ENCODE measurements at places on chromosomes 3 and 15. TPM values are rescaled to one million over a fixed set of nuclear protein-coding genes. Genes with fewer than 3 reads are reported as not detected.

DNA sequence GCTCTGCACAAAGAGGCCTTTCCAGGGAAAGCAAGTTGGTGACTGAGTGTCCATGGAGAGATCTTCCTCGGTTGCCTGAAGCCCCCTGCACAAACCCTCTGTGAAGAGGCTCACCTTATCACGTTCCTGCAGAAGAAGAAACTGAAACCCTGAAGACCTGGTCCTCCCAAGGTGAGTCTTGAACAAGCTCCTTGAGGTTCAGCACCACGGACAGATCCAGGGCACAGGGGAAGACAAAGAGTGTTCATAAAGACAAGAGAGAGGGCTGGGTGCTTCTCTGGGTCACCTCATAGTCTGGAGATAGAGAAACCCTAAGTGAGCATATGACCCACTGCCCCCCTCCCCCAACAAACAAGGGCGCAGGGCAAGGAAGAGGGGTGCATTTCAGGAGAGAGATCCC is 21.7 kb upstream of the TBC1D21 start:
- peak; percentile 77 for DNase-seq

DNA sequence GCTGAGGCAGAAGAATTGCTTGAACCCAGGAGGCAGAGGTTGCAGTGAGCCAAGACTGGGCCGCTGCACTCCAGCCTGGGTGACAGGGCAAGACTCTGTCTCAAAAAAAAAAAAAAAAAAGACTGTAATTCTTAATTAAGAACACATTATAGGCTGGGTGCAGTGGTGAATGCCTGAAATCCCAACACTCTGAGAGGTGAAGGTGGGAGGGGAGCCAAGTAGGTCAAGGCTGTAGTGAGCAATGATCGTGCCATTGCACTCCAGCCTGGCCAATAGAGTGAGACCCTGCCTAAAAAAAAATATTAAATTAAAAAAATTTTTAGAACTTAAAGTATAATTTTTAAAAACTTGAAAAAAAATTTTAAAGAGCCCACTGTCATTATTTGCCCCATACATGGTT is 13.4 kb upstream of the ARPIN start:
- no peak for DNase-seq

The TUSC7 gene
- not detected for total RNA-seq

- peak; percentile 30 for DNase-seq
Measured at GRCh38 chr15:32029409-32029861, 880 bp upstream of the CHRNA7 start.

The NTRK3 gene
- 3.1 TPM for total RNA-seq

DNA sequence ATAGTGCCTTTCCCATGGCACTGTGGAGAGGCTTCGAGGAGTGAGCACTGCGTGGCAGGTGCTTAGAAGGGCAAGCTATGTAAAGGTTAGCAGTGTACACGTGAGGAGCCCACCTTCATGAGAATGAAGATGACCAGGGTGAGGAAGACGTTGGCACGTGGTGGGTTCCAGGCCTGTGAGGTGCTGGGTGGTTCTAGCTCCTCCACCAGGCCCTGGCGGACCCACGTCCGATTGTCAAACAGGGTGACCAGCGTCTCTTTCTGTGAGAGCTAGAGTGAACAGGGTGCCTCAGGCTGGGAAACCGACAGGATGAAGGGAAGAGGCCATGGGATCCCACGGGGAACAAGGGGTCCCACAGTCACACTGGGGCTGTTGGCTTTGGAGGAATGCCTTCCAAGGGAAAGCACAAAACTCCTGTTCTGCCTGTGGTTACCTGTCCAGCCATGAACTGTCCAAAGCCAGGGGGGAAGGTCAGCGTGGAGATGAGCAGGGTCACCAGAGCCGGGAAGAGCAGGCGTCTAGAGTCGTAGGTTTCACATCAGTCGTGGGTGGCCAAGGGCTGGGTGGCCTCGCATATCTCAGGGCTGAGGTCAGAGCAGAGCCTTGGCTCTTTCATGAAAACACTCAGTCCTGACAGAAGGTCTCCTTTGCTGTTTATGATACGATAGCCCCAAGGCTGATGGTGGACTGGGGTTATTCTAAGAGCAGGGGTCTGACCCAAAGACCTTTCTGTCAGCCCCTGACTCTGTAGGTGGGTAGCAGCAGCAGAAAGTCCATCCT is 6.0 kb downstream of the CLCN2 start:
- no peak for DNase-seq

DNA sequence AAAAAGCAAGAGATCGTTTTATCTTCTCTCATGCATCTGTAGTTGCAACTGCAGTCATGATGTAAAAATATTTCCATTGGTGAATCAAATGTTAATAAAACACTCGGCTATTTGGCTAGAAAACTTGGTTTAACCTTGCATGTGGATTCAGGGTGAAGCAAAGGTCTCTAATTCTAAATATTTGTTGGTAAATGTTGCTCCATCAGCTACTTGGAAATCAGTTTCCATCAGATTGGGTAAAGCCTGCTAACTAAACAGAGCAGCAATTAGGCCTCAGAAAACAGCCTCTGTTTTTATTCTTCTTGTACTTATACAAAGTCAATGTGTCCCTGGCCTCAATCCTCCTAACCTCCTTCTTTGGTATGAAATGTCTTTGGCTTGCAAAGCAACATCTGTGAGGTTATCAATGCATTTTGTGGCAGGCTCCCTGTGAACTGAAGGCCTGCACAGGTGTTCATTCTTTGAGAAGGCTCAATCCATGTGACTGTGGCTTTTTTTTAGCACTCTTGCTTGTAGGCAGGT is 312.3 kb downstream of the WDR72 start:
- DNase-seq, result no peak

The DLL4 gene
- 9.7 TPM for total RNA-seq

The MEX3B gene
- 7.7 TPM for total RNA-seq

The RAB8B gene
- 21.1 TPM for total RNA-seq

GRCh38 chr15:100103828-100104227 is 237.9 kb downstream of the ADAMTS17 start:
- DNase-seq, result no peak

DNA sequence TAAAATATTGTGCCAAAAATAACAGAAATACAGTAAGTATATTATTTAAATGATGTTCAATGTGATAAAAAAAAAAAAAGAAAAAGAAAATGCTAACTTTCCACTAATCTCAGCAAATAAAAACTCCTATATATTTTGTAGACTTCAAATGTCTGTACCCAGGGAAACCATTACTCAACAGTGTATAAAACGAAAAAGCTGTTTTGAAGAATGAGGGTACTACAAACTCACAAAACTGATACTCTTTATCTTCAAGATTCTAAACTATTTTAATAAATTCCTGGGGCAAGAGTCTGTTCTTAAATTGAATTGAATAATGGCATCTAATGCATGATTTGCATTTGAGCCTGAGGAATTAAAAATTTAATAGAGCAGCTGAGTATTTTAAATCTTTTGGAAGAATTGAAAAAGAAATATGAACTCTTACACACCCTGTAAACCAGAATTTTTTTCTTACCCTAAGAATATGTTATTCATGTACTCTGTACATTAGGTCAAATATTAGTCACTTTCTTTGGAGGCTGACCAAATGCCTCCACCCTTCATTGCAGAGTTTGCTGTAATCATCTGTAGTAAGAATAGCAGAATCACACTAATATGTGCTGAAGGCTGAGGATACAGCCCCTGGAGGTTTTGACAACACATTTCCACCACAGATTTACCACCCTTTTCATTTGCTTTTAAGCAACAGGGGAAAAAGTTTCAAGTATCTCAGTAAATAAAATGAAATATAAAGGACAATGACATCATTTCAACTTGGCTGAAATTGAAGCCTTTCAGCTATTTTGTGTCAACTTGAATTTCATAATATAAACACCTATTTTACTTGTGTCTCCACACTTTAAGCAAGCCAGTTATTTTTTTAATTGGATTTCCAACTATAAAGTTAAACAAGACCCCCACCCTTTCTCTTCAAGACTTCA is 79.7 kb downstream of the FBN1 start:
- peak; percentile 97 for DNase-seq

- no peak for DNase-seq
Measured at GRCh38 chr3:71489315-71489761, 94.2 kb downstream of the FOXP1 start.

The VIPR1 gene
- 1.2 TPM for total RNA-seq

GRCh38 chr3:128698211-128699047 is 27.6 kb upstream of the RAB7A start:
- DNase-seq, result peak; percentile 50

- DNase-seq, result no peak
Measured at GRCh38 chr15:33865416-33865815, 102.9 kb upstream of the CHRM5 start.

The C2CD4A gene
- under 0.01 TPM for total RNA-seq

The HGD gene
- 0.09 TPM for total RNA-seq

The USP50 gene
- 0.58 TPM for total RNA-seq

GRCh38 chr3:115652738-115653137 is 29.4 kb downstream of the GAP43 start:
- no peak for DNase-seq

The KLHL24 gene
- 75.8 TPM for total RNA-seq

DNA sequence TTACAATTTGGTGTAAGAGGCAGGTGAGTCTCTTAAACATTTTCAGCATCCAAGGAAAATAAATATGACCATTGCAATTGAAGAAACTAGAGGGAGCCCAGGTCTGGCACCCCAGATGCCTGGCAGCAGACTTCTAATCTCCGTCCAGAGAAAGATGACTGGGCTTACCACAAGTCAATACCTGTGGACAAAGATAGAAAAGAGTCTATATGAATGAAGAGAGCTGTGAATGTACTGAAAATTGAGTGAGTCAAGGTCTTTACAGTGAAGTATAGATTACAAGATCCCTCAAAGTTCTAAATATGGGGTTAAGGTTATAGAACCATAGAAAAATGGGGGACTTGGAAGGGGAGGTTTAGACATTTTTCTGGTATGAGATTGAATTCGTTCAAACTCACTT is 827.4 kb upstream of the NR2F2 start:
- no peak for DNase-seq

- DNase-seq, result no peak
Measured at GRCh38 chr3:187150599-187150998, 11.3 kb upstream of the RPL39L start.

The USP4 gene
- total RNA-seq, result 17.9 TPM

GRCh38 chr15:90063770-90064247 is 38.5 kb downstream of the IDH2 start:
- DNase-seq, result peak; percentile 69

Data from muscle of leg (tissue), 16 donors.